ENCODE measurements at places on chromosomes 7 and 10. TPM values are rescaled to one million over a fixed set of nuclear protein-coding genes. Genes with fewer than 3 reads are reported as not detected.

Gene MRPL32
- 145 TPM for total RNA-seq

Gene AFAP1L2
- total RNA-seq: 1.3 TPM

Gene C10orf67
- not detected for total RNA-seq

Gene INA
- not detected for total RNA-seq

Gene UNCX
- not detected for total RNA-seq

Gene TRIM4
- 21.7 TPM for total RNA-seq

Gene THNSL1
- 3.5 TPM for total RNA-seq

Gene MKRN1
- total RNA-seq: 57.9 TPM

Gene AKR1D1
- not detected for total RNA-seq

Gene CYP2W1
- total RNA-seq: not detected

Gene SLC26A3
- total RNA-seq: not detected

Gene CHRM2
- 0.04 TPM for total RNA-seq

Gene INPP5A
- total RNA-seq: 21.0 TPM

Gene GPR15LG
- total RNA-seq: not detected

- no peak for DNase-seq
Observed at GRCh38 chr7:29975561-29975960, 14.0 kb downstream of the SCRN1 start.

- DNase-seq: no peak
Observed at GRCh38 chr10:11573497-11573896, 38.0 kb downstream of the USP6NL start.

DNA sequence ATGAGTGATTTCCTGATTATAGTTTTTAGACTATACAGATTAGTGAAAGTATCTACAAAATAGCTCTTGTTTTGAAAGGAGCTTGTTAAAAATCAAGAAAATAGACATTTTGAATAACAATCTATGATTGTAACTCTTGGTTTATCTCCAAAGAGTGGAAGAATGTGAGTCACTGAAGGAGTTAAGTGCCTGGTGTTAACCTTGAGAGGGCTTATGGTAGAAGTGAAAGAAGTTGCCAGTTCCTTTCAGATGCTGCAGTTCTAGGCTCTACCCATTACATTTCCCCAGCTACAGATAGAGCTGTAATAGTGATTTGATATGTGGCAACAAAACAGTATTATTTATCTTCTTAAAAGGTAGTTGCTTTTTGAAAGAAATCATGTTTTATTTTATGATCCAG is 12.7 kb downstream of the NRBF2 start:
- no peak for DNase-seq

DNA sequence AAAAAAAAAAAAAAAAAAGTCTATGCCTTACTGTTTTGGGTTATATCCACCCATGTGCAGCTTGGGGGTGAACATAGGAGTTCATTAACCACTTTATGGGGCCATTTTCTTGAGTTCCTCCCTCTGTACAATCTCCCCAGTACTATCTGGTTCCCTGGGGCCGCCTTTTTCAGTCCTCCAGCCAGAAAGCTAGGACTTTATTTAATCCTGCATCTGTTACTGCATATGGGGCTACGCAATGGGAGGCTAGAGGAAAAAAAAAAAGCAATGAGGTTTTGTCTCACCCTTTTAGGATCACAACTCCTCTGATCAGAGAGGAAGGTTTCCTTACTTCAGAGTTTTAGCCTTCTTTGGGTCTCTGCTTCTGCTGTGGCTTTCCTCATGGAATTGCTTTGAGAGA is 51.0 kb downstream of the BTRC start:
- no peak for DNase-seq

DNA sequence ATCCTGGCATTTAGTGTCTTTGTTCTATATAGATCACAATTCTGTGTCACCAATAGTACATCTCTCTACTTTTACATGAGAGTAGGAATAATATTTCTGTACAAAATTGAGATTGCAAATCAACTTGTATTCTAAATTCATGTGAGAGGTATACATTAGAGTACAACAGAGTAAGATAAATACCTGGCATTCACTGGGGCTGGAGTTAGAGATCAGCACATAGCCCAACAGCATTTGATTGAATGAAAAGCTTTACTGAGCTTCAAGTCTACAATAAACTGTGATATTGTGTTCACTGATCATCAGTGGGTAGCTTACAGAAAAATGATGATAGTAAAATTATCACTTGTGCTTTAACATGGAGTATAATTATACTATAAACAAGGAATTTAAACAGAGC is 1114.7 kb downstream of the REEP3 start:
- DNase-seq: no peak

- no peak for DNase-seq
Observed at GRCh38 chr10:47360419-47361040, 12.4 kb downstream of the RBP3 start.

GRCh38 chr10:44925224-44925623 is 14.1 kb downstream of the TMEM72 start:
- no peak for DNase-seq

DNA sequence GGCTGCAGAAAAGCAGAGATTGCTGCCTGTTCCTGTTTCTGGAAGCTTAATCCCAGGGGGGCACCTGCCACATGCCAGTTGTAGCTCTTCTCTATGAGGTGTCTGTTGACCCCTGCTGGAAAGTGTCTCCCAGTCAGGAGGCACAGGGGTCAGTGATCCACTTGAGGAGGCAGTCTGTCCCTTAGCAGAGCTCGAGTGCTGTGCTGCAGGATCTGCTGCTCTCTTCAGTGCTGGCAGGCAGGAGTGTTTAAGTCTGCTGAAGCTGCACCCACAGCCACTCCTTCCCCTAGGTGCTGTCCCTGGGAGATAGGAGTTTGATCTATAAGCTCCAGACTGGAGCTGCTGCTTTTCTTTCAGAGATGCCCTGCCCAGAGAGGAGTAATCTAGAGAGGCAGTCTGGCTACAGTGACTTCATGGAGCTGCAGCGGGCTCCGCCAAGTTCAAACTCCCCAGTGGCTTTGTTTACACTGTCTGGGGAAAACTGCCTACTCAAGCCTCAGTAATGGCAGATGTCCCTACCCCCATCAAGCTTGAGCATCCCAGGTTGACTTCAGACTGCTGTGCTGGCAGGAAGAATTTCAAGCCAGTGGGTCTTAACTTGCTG is 57.6 kb upstream of the CROT start:
- no peak for DNase-seq

DNA sequence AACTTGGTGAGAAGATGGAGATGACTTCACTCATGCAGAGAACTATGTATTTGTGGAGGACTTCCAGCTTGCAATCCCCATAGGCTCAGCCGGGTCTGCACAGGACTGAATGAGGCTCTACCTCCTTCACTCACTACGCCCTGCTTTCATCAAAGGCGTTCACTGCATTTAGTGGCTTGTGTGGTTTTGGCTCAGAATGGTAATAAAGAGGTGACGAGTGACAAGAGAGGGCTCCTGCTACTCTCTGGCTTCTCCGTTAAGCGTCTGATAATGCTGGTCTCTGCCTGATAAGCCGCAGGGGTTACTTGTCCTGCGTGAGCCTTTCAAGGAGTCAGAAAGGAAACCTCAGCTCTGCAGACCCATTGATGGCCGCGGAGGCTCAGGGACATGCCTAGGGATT is 343.4 kb downstream of the PRPF18 start:
- DNase-seq: no peak

DNA sequence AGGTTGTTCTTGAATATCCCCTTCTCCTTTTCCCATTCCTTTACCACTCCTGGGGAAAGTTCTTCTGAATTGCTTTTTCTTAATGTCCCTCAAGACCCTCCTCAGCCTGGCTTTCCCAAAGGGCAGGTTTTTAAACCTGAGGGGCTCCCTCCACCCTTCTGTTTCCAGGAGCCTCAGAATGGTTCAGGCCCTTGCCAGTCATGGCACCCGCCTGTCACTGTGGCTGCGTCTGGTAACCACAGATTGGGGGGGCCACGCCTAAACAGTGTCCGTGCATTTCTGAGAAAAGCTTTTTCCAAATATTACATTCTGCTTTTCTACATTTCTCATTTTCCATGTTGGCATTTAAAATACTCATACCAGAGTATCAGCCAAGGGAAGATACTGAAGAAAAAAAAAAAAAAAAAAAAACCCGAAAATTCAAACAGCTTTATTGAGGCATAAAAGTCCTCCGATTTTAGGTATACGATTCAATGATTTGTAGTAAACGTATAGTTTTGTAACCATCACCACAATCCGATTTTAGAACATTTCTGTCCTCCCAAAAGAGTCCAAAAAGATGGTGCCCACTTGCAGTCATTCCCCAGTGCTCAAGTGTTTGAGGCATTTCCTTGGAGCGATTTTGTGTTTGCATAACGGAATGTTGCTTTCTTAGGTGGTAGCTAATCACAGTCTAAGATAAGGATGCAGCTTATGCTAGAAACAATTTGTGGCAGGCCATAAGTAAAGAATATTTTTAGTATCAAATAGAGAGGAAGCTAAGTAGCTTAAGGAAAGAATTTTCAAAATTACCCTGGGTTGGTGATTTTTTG is 22.1 kb downstream of the HKDC1 start:
- DNase-seq: no peak

GRCh38 chr10:28349892-28350291 is 47.0 kb upstream of the MPP7 start:
- no peak for DNase-seq

DNA sequence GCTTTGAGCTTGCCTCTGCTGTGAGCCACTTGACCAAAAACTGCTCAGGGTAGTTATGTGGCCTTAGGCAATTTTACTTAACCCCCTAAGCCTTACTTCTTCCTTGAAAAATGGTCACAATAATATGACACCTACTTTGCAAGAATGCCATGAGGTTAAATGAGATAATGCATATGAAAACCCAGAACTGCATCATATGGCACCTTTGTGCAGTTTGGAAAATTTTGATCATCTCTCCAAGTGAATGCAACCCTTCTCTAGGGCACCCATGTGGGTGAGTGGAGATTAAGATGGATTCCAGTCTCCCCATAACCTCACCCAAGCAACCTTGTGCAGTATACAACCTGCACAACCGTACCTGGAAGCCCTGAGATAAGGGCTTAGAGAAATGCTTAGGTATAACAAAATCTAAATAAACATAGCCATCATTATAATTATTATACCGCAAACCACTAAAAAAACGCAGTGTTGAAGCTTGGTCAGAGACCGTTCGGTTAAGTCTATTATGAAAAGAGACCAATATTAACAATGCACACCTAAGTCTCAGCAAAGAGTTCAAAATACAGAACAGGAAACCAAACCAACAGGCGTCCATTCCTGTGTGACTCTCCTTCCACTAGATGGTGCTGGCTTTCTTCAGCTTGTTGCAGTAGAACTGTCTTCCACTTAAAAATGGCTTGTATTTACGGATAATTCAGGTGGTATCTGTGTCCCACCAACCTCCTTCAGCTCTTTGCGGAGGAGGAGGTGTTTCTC is 21.0 kb upstream of the ASB15 start:
- DNase-seq: peak; percentile 64

- no peak for DNase-seq
Observed at GRCh38 chr7:4693152-4693551, 11.1 kb downstream of the FOXK1 start.

GRCh38 chr7:1693991-1694524 is 24.0 kb downstream of the ELFN1 start:
- peak; percentile 74 for DNase-seq

- no peak for DNase-seq
Observed at GRCh38 chr7:68425377-68425776, 1172.9 kb upstream of the AUTS2 start.

DNA sequence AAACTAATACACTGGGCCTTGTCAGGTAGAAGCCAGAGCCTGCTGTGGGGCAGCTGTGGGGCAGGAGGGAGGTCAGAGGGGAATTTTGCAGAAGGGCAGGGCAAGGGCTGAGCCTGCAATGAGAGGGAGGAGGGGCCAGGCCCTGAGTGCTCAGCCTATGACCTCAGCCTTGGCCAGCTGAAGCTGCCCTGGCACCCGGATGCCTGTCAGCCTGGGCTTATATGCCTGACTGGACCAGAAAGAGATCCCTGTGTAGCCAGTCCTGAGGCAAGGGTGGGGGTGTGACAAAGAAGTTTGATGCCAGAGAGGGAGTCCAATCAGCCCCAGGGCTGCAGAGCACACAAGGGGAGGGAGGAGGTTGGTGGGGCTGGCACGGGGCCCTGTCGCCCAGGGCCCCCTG is 22.3 kb upstream of the PRRT4 start:
- DNase-seq: no peak

Data from H4 (cell line).